Activated T-cell treated with anti-CD3 and anti-CD28 coated beads, Interleukin-2, amount 50 U/mL, for 72 hours (primary cell): ENCODE measurements at places on chromosomes 3 and 15. TPM values are rescaled to one million over a fixed set of nuclear protein-coding genes. Genes with fewer than 3 reads are reported as not detected.

- no peak for DNase-seq
Observed at GRCh38 chr3:50122661-50123391, 32.3 kb upstream of the SEMA3F start.

GRCh38 chr3:134803051-134803505 is 8.0 kb downstream of the EPHB1 start:
- peak; percentile 58 for DNase-seq

GRCh38 chr15:22980189-22981050 is at the start of gene CYFIP1:
Gene CYFIP1, minus strand, starts transcription at chr15:22980368. Its CDS starts 33,083 bp downstream, at chr15:22947285.
- peak; percentile 52 for DNase-seq

DNA sequence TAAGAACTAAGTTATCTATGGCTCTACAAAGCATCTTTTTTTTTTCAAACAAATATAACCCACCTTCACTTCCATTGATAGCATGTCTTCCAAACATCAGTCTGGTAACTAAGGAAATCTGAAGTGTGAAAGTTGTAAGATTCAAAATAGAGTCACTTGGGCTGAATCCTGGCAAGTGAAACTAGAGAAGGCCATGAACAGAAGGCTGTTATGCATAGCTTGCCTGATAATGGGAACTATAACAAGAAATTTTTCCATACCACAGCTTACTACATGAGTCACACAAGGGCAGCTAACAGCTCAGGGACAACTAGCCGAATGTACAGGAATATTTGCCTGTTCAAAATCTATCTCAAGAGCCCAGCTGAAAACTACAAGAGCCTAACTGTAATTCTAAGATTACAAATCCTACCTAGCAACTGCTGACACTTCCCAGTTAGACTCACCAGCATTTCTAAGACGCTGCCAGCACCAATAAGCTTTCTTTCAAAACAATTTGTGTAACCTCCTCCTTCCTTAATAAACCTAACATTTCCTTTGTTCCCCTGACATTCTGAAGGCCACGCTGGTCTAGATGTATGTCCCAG is 1066.5 kb downstream of the PLOD2 start:
- no peak for DNase-seq

DNA sequence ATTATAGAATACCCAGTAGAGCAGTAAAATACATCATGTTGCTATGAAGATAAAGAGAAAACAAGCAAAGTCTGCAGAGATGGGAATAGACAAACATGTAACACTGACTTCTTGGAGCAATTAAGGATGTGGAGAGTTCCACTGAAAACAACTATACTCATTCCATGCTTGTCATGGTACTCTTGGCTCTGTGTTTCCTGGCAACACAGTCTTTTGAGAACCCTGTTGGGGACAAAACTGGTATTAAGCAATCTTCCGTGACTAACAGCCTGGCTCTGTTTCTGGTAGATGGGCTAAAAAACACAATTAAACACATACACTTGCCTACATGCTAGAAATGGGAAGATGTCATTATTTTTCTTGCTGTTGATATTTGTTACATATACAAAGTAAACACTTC is 1212.3 kb upstream of the GBE1 start:
- DNase-seq = no peak

DNA sequence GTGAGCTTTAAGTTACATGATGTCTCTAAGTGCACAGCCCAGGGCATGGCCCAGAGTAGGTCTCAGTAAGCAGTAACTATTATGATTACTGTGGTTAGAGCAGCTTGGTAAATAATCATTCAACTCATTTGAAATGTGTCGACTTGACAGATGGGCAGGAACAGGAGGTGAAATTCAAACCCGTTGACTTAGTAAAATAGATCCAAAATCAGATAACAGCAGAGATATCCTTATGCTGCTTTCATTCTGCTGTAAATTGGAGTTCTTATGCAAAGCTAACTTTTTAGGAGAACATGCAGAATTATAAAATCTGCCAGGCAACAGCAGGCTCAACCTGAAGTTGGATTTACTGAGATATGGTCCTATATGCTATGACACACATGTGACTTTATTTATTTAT is 118.7 kb upstream of the KLHL25 start:
- DNase-seq = no peak

HRG gene
- not detected for total RNA-seq

MCF2L2 gene
- 7.6 TPM for total RNA-seq
